ENCODE measurements at places on chromosomes 3 and 15. TPM values are rescaled to one million over a fixed set of nuclear protein-coding genes. Genes with fewer than 3 reads are reported as not detected.

The FBXW12 gene
- not detected for total RNA-seq

The MITF gene
- 1.7 TPM for total RNA-seq

The ISG20 gene
- 6.6 TPM for total RNA-seq

The ITGA11 gene
- total RNA-seq = 0.28 TPM

The FGF12 gene
- 19.1 TPM for total RNA-seq

The MAPKAPK3 gene
- total RNA-seq = 6.4 TPM

The GOLGA6A gene
- total RNA-seq = 0.85 TPM

DNA sequence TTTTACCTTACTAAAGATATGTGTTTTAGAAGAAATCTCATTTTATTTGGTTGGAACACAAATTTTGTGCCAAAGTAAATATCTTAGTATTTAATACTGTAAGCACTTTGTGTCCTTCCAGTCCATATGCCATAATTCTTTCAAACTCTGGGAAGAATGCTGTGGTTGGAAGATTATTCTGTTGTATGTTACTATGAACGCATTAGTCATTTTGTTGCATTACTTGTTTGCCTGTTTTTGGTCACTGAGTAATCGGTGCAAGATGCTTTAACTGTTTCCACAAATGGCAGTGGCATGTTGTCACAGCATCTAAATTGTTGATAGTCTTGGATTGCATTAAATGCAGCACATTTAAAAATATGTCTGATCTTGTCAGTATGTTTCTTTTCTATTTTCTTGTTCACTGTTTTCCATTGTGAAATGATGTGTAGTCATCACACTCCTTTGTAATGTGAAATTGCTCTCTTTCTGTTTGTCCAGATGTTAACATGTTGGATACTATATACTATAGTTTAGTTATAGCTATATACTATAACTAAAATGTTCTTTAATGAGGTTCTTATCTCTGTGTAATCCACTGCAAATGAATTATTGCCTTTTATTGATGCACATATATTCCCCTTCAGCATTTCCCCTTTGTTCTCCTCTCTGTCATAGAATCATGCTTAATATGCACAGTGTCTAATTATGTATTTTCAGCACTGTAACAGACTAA, 89.9 kb upstream of the FLNB start:
- no peak for DNase-seq
- H3K4me1 ChIP-seq = no peaks in the 10 kb centered on the region

DNA sequence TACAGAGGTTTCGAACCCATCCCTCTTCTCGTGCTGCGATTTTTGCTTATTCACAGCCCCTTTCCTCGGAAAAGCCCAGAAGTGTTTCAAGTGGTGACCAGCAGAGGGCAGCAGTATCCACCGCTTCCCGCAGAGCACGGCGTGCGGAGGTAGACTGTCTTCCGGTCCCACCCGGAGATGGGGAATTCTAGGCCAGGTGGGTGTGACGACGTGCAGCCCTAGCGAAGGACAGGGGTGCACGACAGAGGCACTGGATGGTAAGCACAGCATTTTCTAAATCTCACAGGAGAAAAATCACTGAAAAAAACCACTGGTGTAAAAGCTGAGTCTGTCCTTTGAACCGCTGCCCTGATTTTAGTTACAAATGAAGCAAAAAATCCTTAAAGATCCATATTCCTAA, 7.4 kb upstream of the PSMD6 start:
- H3K27me3 ChIP-seq = peaks cover 5% of the 10 kb centered on the region
- H3K27ac ChIP-seq = no peak overlapping the region
- H3K36me3 ChIP-seq = no peaks in the 10 kb centered on the region
- H3K4me3 ChIP-seq = no peak overlapping the region
- H3K4me1 ChIP-seq = no peaks in the 10 kb centered on the region

GRCh38 chr3:52682016-52682415, 3.7 kb downstream of the PBRM1 start:
- H3K4me3 ChIP-seq = no peak overlapping the region
- H3K4me1 ChIP-seq = peaks cover 20% of the 10 kb centered on the region
- peaks cover 3% of the 10 kb centered on the region for H3K27me3 ChIP-seq
- no peak for DNase-seq
- H3K27ac ChIP-seq = peak overlapping the region; percentile 36

GRCh38 chr3:170410428-170411029, 8.1 kb upstream of the CLDN11 start:
- H3K4me1 ChIP-seq = no peaks in the 10 kb centered on the region
- no peak overlapping the region for H3K4me3 ChIP-seq
- H3K36me3 ChIP-seq = no peaks in the 10 kb centered on the region

- H3K4me1 ChIP-seq = no peaks in the 10 kb centered on the region
- DNase-seq = no peak
- no peak overlapping the region for H3K27ac ChIP-seq
- no peak overlapping the region for H3K4me3 ChIP-seq
- peaks cover 3% of the 10 kb centered on the region for H3K36me3 ChIP-seq
- H3K27me3 ChIP-seq = no peaks in the 10 kb centered on the region
Observed at GRCh38 chr3:31027191-31027761, 132.8 kb upstream of the GADL1 start.

Data from endothelial cell (in vitro differentiated cells).